ENCODE measurements at places on chromosomes 5 and 9.
A peak's percentile ranks its signal among the peaks of the same experiment; 100 is the strongest.

DNA sequence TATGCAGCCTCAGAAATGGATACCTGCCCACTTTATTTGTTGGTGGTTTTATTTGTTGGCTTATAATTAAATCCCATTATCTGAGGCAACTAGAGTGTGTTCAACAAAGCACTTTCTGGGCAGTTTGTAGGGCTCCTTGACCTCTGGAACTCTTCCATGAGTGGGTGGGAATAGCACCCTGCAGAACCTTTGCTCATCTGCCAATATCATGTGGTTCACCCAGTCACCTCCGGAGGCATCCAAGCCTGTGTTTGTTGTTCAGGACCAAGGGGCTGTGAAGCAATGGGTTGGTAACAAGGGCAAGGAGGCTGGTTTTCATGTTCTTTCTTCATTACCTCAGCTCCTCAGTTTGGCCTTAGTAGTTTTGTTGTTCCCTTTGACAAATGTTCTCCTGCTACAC is 314.0 kb downstream of the NDUFS4 start:
- no peak for DNase-seq

DNA sequence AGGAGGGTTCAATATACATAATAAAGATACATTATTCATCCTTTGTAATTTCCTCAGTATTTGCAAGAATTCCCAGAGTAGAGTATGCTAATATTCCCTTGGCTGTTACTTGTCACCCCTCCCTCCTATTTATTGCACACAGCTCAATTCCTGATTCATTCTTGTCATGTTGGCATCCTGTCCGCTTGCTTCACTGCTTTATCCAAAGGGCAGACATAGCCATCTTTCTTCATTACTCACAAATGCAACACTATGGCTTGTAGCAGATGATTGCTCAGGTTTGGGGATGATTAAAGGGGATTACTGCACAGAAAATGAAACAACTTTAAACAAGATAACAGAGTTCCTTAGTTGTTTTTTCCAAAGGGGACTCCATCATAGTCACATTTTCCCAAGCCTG is 1.2 kb upstream of the IL33 start:
- no peak for DNase-seq

DNA sequence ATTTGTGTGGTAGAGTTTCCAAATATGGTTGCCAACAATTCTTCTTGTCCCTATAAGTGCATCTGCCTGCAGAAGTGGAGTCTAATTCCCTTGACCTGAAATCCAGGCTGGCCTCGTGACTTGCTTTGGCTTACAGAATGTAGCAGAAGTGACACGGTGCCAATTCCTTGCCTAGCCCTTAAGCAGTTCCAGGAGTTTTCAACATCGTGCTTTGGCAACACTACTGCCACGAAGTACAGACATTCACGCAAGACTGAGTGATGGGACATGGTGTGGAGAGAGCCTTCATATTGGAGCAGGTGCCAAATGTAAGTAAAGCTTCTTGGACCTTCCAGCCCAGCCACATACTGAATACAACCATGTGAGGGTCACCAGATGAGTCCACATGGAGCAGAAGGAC is 92.9 kb upstream of the NEK6 start:
- DNase-seq, result no peak

DNA sequence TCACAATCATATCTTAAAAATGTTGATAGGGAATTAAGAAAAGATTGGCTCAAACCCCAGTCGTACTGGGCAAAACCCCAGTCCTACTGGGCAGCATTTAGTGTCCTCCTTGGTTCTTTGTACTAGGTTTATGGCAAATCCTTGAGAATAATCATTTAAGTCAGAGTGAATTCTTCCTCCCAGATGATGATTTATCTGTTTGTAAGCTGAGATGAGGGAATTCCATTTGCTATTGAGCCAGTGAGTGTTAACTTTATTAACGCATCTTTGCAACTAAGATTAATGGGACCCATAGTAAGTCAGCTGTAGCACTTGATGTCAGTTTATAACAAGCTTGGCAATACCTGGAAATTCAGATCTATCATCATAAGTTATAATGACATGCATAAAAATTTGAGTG is 821.8 kb upstream of the DMAC1 start:
- no peak for DNase-seq

DNA sequence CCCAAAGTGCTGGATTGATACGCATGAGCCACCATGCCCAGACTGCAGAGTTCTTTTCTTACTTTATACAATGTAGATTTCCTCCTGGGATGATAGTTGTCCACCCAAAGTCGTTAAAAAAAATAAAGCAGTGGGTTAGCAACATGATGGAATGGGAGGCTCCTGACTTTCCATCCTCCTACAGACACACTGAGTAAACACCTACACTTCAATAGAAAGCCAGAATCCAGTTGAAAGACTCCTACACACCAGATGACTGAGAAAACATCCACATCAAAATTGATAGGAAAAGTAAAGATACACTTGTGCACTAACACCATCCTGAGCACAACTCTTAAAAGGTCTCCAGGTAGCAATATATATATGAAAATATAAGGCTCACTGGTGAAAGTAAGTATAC is 95.0 kb upstream of the TUT7 start:
- DNase-seq, result no peak

DNA sequence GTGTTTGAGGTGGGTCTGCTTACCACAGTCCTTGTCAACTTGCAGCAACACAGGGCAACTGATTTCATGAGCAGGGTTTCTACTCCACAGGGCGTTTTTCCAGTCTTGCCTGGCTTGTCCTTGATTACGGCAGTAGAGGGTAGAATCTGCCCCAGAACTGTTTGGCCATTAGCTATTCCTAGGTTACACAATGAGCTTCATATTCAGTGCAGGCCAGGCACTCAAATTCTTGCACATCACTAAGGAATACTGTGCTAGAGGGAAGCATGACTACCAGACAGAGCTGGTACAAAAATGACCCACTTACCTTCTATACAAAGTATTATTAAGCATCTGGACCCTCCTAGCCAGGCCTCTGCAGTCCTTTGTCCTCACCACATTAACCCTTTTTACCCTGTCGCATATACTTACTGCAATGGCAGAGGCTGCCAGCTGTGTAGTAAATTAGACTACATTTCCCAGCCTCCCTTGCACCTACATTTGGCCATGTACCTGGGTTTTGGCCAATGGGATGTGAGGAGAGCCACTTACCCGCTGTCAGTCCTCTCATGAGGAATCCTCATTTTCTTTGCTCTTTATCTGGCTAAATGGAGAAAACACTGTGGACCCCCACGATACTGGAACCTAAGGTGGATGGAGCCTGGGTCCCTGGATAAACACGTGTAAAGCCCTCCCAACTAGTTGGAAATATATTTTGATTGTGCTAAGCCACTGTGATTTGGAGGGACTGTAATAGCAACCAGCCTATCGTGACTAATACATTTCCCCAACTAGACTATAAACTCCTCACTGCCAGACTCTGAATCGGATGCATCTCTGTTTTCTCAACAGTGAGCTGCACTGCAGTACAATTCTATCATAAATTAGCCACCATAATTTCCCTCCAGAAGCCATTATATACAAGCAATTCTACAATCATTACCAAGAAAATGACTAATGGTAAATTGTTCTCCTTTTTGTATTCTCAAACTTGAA is 218.7 kb downstream of the GLIS3 start:
- DNase-seq, result no peak

DNA sequence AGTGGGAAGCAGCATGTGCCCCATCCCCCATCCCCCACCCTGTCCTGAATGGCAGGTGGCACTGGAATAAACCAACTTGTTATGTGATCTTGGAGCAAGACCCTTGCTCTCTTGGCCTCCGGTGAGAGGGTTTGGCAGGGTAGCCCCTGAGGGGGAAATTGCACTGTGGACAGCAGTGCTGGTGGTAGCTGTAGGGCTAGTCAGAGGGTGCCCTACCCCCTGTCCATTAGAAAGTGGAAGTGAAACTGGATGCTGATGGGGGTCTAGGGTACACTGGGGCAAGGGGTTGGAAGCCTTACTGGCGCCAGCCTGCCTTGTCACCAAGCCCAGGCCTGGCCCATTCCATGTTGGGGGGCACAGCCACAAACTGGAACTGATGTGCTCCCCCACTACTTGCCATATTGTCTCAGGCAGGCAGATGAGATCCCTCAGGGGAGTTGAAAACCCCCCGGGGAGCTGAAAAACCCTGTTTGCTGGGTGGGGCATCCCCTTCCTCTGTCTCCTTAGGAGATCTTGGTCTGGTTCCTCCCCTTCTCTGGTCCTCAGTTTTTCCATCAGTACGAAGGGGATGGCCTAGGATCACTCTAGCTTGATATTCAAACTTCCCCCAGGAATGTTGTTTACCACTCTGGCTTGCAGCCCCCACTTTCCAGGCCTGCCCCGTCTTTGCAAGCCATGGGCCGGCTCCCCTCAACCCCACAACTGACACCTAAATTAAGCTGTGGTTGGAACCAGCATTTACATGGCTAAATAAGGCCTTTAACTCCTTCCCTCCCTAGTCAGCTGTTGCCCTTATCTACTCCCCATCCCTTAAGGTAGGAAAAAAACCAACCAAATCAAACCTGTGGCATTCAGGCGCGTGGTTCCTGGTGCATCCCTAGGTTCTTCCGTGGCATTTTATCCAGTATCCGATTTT is 14.4 kb upstream of the SYNPO start:
- no peak for DNase-seq

DNA sequence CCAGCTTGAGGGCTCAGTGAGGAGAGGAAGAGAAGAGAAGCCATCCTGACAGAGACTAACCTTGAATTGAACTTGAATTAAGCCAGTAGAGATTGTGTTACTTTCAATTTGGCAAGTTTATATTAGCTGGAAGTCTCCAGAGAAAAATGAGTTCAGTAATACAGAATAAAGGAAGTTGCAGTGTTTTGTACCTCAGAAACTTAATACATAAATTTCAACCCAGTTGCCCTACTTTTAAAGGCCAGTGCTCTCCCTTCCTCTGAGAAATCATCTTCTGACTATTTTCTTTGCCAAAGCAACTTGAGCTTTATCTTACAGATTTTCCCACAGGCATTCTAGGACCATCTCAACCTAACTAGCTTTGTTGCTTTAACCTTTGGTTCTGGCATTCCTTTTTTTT is 231.0 kb upstream of the GAS1 start:
- no peak for DNase-seq

- no peak for DNase-seq
Measured at GRCh38 chr9:118609355-118610044, 759.7 kb downstream of the BRINP1 start.

GRCh38 chr5:67173959-67174358 is 22.6 kb downstream of the CD180 start:
- DNase-seq, result peak; percentile 18

DNA sequence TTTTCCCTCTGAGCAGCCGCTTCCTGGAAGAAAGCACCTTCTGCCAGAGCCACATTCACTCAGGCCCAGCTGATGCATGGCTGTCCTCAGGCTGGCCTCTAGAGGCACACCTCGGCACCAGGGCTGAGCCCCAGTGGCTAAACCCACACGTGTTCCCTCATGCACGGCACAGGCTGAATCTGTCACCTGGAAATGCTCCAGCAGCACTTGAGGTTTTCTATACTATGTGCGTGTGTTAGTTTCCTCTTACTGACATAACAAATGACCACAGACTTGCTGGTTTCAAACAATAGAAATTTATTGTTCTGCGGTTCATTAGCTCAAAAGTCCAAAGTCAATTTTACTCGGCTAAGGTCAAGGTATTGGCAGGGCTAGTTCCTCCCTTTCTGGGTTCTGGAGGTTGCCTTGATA is 141.4 kb downstream of the LRRC70 start:
- DNase-seq, result peak; percentile 4

GRCh38 chr5:177987326-177987725 is 8.7 kb downstream of the PROP1 start:
- DNase-seq, result no peak

DNA sequence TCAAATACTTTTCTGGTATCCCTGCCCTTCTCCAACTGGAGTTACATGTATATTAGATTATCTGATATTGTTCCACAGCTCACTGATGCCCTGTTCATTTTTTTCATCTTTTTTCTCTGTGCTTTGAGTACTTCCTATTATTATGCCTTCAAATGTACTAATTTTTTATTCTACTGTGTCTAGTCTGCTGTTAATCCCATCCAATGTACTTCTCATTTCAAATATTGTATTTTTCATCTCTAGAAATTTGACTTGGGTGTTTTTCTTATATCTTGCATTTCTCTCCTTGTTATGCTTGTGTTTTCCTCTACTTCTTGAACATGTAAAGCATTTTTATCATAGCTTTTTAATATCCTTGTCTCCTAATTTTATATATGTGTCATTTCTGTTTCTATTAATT is 41.6 kb upstream of the MYOT start:
- DNase-seq, result no peak

DNA sequence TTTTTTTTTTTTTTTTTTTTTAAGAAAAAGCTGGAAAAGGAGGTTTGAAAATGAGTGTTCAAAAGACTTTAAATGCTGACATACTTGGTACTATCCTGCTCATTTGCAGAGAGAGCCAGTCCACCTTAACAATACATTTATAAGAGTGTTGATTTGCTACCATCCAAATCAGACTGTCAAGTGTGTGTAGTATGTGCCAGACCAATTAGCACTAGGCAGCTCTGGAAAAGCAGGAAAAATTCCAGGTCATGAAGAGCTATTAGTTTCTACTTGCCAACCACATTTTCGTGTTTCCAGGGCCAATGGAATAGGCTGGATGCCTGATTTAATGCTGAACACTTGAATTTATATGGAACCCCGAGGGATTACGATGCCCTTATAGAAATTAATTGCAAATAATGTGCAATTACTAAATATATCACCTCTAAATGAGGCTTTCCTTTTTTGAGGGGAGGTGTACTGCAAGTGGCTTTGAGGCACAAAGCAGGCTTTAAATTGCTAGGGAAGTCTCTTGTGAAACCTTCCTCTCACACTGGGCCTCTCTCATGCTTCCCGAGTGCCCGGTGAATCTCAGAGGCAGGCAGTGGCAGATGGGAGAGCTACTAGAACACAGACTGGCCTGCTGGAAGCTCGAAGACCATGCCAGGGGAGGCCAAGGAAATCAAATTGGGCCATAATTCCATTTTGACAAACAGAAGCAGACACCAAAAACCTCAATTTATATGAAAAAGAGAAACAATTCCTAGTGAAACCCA is 178.7 kb downstream of the PPP2R2B start:
- no peak for DNase-seq
